NCI-H69 (cell line): ENCODE measurements at places on chromosomes 5 and 9.
A peak's percentile ranks its signal among the peaks of the same experiment; 100 is the strongest.

GRCh38 chr9:135887585-135888050, 19.7 kb downstream of the CAMSAP1 start:
- DNase-seq: no peak

DNA sequence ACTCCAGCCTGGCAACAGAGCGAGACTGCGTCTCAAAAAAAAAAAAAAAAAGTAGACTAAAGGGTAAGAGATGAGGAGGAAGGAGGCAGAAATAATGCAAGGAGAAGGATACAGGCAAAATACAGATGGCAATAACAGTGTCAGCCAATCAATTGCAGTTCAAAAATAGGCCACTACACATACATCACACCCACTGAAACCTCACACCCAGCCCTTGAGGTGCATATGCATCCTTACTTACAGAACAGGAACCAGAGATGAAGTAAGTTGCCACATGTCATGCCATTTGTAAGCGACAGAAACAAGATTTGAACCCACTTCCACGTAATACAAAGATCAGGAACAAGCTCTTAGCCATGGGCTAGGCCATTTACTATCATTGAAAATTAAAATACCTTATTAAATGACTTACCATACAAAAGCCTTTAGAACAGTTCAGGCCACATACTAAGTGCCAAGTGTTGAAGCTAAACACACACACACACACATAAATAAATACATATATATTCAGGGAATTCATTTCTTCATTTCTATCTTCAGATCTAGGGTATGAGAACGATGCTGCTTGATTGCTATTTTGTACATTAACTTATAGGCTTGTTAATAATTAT, 98.4 kb downstream of the FNBP1 start:
- DNase-seq: no peak

- DNase-seq: no peak
These were observed 13.4 kb upstream of the ZNF169 start for GRCh38 chr9:94245651-94246050.

DNA sequence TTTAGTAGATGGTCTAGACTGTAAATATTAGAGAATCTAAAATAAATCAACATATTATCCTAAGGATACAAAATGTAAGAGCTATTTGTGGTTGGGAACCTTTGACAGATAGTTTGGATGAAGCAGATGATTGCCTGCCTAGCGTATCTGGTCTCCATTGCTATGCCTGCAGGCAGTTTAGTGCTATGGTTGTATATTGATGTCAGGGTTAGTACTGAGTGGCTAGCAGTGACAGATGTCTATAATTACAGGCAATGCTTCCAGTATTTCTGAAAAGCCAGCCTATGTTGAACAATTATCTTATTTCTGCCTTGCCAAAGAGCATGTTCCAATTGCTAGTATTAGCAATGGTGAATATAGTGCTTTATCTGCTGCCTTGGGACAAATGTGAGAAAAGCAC, 151.3 kb upstream of the TLX3 start:
- peak; percentile 94 for DNase-seq

DNA sequence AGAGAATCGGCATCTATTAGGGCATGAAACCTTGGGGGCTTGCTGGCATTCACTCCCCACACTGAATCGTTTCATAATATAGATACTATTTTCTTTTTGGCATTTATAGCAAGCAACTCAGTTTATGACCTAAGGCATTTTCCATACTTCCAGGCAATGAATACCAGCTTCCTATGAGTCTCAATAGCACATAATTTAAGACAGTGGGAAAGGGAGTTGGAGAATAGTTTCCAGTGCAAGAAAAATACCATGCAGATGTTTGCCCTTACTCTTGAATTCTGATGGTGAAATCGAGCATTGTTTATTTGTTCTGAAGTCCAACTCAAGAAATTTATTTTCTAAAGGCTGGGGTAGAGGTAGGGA, 175.8 kb upstream of the KLF9 start:
- no peak for DNase-seq

GRCh38 chr5:169637549-169638121, 560 bp downstream of the DOCK2 start:
- no peak for DNase-seq

DNA sequence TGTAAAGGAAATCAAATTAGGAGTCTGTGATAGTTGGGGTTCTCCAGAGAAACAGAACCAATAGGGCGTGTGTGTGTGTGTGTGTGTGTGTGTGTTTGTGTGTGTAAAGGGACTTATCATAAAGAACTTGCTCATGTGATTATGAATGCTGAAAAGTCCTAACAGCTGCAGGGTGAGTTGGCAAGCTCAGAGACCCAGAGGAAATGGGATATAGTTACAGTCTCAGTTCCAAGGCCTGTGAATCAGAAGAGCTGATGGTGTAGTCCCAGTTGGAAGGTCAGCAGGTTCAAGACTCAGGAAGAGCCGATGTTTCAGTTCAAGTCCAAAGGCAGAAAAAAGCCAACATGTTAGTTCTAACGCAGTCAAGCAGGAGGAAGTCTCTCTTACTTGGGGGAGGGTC, 214.2 kb downstream of the ELAVL2 start:
- DNase-seq: no peak

- DNase-seq: no peak
These were observed 347.0 kb downstream of the NTRK2 start for GRCh38 chr9:85016384-85017006.
